ENCODE measurements at places on chromosomes 7 and 10.
A peak's percentile ranks its signal among the peaks of the same experiment; 100 is the strongest.

- no peak for DNase-seq
Measured at GRCh38 chr7:113119429-113119828, 1.1 kb upstream of the SMIM30 start.

- DNase-seq: no peak
Measured at GRCh38 chr10:51368943-51369342, 294.7 kb downstream of the PRKG1 start.

DNA sequence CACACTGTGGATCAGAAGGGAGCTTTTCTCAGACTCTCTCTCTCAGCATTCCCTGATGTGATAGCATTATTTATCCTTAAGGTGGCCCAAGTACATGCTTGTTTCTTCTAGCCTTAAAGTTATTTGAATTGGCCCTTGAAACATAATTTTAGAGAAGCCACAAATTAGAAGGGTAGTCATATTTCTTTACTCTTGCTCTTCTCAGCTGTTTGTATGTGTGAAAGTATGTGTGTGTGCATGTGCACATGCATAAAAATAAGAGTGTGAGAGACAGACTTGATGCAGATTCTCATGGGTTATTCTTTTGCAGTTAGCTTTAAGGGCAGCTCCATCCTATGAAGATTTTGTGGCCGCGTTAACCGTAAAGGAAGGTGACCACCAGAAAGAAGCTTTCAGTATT is 50.1 kb downstream of the PLEKHA8 start:
- DNase-seq: no peak

- DNase-seq: no peak
Measured at GRCh38 chr10:115066528-115066927, 26.6 kb upstream of the ATRNL1 start.

DNA sequence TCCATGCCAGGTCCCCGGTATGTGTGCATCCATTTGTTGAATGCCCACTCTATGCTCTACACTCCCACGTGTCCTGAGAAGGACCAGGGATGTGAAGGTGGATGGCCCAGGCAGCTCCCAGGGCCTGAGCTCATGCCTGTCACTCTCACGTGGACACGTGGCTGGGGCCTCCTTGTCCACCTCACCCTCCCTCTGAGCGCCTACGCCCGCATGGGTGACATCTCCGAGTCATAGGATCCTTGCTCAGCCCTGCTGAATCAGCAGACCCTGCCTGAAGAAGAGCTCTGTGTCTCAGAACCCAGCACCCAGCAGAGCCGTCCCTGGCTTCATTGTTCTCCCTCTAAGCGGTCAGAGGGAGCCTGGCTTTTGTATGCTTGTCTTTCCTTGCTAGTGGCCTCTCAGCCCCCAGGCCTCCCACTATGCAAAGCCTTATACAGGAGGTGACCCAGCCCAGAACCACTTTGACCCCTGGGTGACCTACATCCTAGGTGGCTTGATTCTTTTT is 107.9 kb upstream of the PPIF start:
- peak; percentile 77 for DNase-seq

DNA sequence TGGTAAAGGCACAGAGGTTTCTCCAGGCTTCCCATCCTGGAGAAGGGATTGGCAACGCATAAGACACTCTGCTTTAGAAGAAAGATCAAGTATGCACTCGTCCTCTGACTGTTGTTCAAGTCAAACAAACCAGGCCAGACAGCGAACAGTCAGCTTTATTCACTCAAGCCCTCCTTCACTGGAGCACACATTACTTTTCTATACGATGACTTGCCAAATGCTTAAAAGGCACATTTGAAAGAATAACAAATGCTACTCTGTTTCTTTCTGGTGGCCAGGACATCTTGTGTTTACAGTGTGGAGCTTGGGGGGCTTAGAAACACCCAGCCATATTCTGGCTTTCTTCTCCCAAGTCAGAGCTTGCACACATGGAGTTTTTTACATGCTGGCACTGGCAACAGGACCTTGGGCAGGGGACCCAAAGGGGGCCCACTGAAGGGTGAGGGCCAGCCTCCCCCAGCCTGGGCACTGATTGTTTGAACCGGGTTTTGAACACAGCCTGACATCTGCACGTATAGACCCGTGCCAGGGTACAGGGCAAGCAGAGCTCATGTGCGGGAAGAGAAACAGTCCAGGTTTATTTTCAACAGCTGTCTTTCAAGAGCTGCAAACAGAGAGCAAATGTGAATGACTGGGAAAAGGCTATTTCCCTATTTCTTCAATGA is 33.3 kb upstream of the FGFR2 start:
- no peak for DNase-seq

GRCh38 chr10:16779384-16779915 is 37.8 kb downstream of the RSU1 start:
- no peak for DNase-seq

DNA sequence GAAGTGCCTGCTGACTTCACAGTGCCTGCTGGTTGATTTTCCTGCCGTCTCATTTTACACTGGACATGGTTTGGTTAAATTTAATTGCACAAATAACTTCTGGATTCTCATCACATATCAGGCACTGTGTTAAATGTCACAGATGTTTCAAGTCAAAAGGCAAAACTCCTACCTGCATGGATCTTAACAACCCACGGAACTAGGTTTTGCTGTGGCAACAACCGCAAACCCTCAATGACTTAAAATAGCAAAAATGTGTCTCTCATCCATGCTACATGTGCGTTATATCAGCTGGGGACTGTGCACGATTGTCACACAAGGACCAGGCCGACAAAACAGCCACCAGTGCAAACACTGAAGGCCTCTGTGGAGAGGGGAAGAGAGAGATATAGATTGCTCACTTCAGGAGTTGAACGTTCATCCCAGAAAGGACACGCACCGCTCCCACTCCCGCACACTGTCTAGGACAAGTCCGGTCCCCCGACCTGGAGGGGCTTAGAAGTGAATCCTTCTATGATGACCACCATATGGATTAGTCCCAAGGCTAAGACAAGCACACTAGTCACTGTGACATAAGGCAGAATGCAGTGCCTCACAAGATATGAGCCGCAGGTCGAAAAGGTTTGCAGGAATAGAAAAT is 233.3 kb downstream of the SKAP2 start:
- DNase-seq: no peak

DNA sequence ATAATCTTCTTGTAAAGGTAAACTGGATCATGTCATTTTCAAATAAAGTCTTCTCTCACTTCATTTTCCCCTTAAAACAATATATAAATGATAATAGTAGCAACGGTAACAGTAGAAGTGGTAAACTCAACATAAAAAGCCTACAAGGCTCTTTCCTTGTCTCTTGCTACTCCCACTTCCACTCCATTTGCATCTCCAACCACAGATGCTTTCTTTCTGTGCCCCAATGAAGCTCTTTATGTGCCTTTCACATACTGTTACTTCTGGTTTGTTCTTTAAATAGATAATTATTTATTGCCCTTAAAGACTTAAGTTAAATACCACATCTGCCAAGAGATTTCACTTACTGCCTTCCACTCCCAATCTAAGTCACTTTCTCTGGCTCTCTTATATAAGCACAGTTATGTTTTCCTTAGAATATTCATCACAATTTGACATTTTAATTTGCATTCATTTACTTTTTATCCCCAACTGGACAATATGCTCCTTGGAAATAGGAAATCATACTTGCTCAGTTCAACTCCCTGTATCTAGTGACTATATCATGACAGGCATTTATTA is 149.9 kb downstream of the CRPPA start:
- DNase-seq: no peak

DNA sequence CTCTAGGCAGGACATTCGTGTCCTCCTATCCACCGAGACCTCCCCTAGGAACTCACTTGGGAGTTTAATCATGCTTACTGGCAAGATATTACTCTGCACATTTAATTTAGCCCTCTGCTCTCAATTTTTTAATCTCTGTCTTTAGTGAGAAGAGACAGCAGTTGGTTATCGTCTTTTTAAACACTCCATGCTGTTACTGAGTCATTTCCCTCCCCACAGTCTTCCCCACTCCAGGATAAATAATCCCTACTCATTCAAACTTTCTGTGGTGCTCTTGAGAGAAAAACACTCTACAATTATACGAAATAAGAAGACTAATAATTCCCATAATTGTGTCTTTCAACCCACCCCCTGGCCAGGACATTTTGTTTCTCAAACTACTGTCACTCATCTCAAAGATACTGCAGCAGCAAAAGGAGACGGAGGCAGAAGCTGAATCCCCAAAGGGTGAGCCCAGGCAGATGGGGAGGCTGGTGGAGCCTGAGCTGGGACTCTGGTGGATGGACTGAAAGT is 84.2 kb downstream of the ANK3 start:
- DNase-seq: no peak

DNA sequence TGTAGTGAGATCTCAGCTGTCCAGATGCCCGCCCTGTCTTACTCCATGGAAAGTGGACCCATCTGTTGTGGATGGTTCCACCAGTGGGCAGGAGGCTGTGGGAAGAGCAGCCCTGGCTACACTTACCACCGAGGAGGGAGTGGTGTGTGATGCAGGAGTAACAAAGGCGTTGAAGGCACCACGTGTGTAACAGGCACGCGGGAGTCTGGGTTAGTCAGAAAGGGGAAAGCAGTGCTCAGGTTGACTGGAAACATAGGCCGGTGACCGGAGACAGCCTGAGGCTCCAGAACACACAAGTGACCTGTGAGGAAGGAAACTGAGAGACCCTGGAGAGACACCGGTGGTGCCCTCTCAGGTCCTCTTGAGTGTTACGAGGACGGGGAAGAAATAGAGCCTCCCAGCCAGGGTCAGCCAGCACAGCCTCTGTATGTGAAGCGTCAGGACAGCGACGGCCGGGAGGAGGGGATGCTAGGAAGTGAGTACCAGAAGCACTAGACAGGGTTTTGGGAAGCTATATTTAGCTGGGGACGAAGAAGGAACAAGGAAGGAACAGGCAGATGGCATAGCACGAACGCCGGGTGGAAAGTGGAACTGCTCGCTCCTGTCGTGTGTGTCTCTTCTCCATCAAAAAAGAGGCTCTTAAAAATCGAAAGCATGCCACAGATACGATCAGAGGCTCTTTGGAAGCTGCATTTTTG is 51.7 kb downstream of the DAGLB start:
- no peak for DNase-seq

- no peak for DNase-seq
Measured at GRCh38 chr7:155287284-155287935, 10.3 kb upstream of the INSIG1 start.

DNA sequence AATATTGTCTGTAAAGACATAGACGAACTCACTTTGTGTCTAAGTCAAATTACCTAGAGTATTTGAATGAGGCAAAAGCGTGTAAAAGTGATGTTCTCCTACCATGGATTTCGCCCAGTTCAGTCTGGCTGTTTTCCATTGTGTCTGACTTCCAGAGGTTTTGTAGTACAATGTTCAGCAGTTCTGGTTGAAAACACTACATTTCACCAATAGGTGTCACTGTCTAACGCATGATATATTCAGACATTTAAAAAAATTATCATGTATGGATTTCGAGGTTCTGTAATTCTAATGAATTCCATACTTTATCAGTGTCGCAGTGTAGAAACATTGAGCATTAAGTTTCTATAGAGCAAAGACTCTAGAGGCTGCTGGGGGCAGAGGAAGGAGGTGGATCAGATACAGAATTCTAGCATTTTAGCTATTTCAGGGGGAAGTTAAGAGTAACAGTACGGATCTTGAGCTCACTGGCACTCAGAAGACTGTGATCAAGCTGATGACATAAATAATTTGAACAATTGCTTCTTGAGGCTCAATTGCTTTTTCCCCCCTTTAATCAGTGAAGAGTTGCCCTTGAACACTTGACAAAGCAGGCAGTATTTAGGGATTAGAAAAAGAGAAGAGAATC is 196.9 kb upstream of the RHOBTB1 start:
- DNase-seq: no peak

DNA sequence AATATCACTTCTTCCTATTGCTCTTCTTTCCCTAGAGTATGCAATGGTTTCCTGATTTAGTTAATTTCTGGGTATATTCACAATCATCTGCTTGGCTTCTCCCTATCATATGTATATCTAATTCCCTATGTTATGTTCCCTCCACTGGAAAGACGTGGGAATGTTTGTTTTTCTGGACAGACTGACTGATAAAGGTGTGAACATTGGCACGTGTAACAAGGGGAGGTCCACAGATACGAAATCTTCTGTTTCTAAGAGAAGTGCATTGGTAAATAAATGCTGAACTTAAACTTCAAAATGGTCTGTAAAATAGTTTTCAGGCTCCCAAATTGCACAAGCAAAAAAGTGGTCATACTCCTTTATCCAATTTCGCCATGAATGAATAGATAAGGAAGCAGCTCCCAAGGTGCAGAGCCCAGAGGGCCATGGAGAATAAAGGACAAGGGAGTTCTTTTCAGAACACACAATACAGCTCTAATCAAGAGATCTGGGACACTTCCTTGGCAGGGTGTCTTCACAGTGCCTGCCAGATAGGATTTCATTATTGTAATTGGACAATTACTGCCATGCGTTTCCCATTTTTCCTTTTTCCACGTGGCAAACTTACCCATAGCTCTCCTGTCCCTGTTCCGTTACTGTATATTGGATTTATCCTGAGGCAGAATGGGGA is 141.9 kb downstream of the RNF133 start:
- no peak for DNase-seq

DNA sequence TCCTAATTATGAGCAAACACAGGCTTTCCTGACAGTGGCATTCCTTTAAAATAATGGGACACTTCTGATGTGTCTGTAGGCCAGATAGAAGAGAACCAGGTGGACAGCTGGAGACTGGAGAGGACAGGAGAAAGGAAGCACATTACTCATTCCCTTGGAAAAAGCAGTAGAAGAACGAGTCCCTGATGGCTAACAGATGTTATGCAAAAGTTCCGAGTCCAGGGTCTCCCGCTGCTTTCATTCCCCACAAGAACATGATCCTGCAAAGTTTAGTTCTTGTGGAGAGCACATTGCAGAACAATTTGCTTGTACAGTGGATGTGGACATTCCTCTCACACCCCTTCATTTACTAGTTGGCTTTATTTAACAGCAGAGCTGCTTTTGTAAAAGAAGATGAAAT is 137.6 kb downstream of the GPAM start:
- no peak for DNase-seq

- no peak for DNase-seq
Measured at GRCh38 chr10:73634421-73634820, 6.9 kb downstream of the MYOZ1 start.

DNA sequence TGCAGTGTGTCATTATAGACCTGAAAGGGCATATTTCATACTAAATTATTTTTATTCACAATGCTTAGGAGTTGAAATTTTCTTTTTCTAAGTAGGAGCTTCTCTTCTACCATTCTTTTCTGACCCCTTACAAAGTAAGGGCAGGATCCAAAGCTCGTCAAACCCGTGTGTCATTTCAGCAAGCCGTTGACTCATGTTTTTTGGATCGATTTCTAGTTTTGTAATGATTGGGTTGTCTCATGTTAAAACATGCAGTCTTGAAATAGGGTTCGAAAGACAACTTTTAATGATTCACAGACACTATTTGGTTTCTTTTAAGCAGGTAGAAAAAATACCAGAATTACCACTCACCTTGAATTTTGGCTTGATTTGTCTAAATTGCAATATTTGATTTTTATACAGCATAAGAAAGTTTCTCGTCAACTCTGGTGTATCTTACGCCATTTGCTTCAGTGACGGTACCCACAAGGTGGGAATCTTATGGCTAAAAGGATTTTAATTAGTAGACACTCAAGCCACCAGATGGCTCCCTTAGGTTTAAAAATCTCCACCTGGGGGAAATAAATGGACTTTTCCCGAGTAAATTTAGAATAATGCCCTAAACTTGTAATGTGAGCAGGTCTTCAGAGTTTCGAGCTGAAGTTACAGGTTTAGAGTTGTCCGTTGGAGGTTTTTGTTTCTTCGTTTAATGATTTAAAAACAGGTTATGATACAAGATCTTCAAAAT is 283.4 kb downstream of the CCDC3 start:
- no peak for DNase-seq

- peak; percentile 47 for DNase-seq
Measured at GRCh38 chr10:97508342-97508741, 9.6 kb downstream of the UBTD1 start.

- DNase-seq: no peak
Measured at GRCh38 chr10:11532306-11532705, 79.1 kb downstream of the USP6NL start.

All from right atrium auricular region (tissue), 2 donors.